CD8-positive, alpha-beta memory T cell (primary cell): ENCODE measurements at places on chromosomes 5 and 9.

- DNase-seq = no peak
These were observed 39.0 kb downstream of the TRIP13 start for GRCh38 chr5:931570-932145.

GRCh38 chr9:1434811-1435210 lies 384.7 kb downstream of the DMRT2 start:
- DNase-seq = no peak

DNA sequence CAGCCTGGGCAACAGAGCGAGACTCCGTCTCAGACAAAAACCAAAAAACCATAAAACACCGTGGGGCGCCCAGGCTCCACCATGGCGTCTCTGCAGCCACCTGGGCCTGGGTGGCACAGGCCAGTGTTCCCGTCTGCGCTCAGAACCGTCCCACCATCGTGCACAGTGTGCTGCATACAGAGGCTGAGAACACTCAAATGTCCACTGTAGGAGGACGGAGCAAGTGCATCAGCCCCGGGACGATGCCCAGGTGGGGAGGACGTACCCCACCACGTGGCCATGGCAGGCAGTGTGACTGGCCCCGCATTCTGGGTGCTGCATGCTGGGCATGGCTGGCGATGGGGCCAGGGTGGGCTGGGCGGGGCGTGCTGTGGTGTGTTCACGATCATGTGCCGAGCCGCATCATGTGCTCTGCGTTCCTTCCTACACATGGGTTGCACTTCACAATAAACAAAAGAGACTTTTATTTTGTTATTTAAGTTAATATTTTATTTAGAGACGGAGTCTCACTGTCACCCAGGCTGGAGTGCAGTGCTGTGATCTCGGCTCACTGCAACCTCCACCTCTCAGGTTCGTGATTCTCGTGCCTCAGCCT lies 37.8 kb downstream of the EXD3 start:
- DNase-seq = no peak

DNA sequence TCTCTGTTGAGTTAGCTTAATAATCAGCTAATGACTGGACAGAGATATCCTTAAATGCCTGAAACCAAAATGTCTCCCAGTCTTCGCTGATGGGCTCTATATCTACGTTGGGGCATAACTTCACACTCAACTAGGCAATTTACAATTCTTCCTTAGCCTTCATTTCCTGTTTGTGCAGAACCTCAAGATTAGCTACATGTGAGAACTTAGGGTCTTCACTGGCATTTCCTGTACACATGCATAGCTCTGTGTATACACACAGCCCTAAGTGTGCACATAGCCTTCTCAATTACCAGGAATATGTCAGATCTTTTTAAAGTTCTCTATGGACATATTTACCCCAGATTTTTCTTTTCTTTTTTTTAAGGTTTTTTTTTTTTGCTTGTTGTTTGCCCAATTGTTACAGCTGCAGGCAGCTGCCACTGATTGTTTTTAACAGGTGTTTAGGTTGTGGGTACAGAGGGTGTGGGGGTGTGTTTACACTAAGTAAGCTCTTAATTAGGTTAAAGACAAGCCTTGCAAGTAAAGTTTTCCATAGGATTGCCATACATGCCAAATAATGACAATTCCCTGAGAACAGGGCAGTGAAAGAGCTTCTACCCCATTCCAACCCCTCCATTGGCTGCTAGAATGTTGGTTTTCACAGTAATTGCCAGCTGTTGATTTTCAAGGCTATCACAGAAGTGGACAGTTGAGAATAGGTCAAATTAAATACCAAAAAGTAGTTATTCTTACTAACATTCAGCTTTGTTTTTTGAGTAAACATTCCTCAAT lies 441.0 kb downstream of the TLE4 start:
- DNase-seq = no peak

GRCh38 chr9:92616655-92617111 lies 53.2 kb downstream of the IPPK start:
- no peak for DNase-seq

DNA sequence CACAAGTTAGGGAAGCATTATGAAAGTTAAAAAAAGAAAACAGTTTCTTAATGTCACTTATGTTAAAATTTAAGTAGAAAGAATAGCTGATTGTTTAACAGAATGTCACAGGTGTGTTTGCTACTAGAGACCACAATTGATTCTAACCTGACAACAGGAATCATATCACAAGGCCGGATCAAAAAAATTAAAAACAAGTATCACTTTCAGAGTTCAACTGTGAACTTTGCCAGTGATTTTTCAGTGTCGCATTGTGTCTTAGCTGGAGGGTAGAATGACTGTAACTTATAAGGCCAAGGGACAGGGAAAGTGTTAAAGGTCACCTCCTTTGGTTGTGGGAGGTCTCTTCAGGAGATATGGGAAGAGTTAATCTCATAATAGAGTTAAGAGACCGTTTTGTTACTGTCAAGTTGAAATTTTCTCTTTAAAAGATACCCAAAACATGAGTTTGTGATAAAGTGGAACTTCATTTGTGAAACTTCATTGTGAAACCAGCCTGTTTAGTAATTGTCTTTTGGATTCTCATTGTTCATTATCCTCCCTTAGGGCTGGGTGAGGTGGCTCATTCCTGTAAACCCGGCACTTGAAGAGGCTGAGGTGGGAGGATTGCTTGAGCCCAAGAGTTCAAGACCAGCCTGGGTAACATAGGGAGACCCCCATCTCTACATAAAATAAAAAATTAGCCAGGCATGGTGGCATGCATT lies 40.9 kb downstream of the CPEB4 start:
- no peak for DNase-seq

DNA sequence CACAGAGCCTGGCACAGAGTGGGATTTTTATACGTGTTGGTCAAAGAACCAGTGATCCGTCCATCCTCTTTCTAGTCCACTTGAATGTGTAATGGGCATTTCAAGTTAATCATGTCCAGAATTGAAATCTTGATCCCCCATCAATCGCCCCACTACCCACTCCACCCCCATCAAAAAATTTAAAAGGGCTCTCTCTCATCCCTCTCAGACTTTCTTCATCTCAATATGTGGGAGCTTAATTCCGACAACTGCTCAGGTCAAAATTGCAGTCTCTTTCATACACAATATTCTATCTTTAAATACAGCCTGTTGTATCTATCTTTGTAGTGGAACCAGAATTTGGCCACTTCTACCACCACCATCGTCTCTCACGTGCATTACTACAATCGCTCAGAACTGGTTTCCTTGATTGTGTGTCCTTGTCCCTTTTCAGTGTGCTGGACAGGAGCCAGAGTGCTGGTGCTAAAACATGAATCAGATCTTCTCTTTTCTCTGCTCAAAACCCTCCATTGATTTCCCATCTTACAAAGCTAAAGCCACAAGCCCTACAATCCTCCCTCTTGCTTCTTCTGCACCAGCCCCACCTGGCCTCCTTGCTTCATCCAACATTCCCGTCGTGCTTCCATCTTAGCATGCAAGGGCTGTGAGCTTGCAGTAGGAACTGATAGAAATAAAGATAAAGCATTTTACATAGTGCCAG lies 786 bp upstream of the KIF3A start:
- no peak for DNase-seq

DNA sequence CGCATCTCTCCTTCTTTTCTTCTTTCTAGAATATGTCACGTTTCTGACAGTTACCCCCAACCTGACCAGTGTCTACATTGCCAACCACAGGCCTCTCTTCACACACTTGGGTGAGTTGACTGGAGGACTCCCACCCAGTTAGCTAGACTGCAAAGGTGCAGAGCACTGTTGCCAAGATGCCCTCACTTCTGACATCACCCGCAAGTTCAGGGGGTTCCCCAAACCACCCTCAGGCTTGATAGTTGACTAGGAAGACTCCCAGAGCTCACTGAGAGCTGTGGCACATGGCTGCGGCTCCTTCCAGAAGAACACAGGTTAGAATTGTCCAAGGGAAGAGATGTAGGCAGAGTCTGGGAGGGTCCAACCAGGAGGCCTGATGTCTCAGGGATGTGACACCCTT lies 17.2 kb downstream of the ADAMTS13 start:
- DNase-seq = no peak

DNA sequence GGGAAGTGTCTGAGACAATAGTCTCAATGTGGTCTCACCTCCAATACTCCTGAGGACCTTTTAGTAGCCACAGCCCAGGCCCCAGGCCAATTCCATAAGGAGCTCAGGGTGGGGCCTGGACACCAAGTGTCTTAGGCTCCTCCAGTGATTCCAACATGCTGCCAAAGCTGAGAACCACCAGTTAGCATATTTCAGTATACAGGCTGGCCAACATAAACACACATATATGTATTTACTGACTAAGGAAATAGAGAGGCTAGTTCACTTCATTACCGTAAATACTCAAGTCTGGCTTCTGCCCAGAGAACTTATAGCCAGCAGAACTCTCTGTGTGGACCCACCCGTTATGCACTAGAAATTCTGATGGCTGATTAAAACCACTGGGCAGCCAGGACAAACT lies 24.1 kb downstream of the S1PR3 start:
- DNase-seq = no peak

DNA sequence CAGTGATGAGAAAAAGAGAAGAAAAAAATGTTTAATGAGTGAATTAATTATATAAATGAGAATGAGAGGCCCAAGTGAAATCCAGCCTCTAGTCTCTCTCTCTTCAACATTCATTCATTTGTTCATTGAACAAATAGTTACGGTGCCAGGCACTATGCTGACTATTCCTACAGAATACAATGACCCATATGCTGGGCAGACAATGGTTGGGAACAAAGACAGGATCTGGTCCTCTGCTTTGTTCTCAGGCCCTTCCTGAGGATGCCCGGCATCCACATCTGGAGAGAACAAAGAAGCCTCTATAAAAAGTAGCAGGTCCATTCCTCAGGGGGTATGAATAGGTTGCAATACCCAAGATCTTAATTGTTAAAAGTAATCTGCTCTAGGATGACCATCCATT lies 6.9 kb downstream of the ADAM19 start:
- DNase-seq = no peak

DNA sequence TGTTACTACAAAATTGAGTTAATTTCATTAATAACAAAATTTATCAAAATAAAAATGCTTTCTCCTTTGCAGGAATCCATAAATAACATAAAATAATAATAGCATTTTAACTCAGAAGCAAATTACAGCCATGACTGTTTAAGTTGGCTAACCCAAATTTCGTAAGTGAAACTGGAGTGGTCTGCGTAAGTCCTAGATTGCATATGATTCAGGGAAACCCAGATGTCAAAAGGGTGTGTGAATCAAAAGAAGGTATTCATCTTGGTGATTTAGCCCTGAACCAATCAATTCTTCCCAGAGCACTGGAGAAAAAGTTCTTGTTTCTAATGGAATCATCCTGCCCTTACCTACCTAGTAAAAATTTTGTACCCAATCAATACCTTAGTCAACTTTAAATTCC lies 547.6 kb downstream of the RAB3C start:
- DNase-seq = no peak

DNA sequence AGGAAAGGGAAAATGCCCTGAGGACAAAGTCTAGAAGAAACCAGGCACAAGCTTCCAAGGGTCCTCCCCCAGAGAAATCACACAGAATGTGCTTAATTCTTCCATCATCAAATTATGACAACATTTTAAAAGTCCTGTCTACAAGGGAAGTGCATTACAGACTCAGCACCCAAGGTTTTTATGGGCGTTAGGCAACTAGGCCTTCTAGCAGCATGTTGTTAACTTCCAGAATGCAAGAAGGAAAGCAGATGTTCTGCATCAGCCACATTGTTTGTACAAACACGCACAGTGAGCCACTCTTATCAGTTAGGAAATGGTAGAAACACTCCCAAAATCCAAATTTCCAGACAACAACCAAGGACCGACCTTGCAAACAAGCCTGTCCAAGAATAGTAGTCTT lies 26.5 kb downstream of the SMC5 start:
- no peak for DNase-seq

DNA sequence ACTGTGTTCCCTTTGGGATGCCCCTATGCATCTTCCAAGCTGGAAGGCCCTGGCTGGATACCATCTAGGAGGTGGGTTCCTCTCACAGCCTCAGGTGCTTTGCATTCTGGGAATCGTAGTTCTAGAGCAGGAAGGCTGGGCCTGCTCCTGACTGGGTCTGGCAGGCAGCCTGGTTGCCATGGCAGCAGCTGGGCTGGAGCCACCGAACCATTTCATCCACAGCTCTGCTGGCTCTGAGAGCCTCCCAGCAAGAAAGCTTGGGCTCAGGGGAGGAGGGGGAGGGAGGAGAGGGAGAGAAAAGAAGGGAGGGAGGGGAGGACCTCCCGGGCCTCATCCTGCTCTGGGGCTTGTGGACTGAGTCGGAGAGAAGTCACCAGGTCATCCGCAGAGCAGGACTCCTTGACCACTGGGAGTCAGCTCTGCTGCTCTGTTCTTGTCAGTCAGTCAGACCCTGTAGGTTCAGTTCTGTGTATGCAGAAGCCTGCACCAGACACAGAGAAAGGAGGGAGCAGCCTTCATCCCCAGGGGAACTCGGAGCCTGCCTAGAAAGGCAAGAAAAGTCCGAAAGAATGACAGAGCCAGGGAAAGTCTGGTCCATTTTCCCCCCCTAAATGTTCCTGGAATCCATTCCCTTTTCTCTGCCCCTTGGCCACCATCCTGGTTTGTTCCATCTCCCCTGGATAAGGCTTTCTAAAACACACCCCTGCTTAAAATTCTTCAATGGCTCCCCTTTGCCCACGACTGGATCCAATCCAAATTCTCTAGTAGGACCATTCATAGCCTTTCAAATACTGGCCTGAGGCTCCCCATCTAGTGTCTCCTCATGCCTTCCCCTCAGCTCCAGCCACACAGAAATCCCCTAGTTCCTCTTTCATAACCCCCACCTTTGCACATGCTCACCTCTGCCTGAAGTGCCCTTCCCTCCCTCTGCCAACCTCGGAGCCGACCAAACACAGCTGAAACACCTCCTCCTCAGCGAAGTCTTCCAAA lies 65.4 kb upstream of the ARAP3 start:
- no peak for DNase-seq

DNA sequence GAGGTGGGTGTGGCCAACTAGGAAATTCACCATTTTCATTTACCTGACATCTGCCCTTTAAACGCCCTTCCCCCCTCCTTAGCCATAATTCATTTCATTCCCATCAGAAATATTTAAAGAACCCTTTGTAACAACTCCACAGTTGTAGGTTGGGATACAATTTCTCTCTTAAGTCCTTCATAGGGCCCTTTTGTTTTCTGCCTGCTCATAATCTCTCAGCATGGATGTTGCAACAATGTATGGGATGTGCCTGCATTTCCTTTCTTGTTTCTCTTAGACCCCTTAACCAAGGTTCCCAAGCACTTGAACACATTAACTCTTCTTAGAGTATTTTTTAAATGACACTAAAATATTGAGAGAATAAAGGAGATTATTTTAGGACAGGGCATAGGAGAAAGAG lies 51.7 kb upstream of the MYO10 start:
- no peak for DNase-seq

- no peak for DNase-seq
These were observed 26.7 kb upstream of the PSD2 start for GRCh38 chr5:139768807-139769465.
